Stimulated activated CD8-positive, alpha-beta memory T cell treated with anti-CD3 and anti-CD28 coated beads, Interleukin-7, amount 100 ng/mL, for 48 hours (primary cell): ENCODE measurements at places on chromosomes 13 and 19.

DNA sequence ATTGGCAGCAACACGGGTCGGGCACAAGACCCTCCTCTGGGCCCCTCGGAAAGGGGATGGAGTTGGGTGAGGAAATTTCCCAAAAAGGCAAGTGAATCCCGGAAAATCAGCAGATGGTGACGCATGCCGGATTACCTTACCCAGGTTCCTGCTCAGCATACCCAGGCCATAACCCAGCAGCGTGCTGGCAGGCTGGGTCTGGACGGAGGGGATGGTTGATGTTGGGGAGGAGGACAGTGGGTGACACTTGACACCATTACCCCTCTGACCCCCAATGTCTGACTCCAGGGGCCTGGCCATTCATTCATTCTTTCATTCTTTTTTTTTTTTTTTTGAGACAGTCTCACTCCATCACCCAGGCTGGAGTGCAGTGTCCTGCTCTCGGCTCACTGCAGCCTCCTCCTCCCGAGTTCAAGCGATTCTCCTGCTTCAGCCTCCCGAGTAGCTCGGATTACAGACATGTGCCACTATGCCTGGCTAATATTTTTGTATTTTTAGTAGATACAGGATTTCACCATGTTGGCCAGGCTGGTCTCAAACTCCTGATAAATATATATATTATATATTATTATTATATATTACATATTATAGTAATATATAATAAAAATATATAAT, 799 bp downstream of the PVR start:
- DNase-seq, result no peak

GRCh38 chr13:72537395-72537780, 190.0 kb downstream of the MZT1 start:
- no peak for DNase-seq

- no peak for DNase-seq
These were observed 34.2 kb downstream of the TDRD3 start for GRCh38 chr13:60431108-60431700.

DNA sequence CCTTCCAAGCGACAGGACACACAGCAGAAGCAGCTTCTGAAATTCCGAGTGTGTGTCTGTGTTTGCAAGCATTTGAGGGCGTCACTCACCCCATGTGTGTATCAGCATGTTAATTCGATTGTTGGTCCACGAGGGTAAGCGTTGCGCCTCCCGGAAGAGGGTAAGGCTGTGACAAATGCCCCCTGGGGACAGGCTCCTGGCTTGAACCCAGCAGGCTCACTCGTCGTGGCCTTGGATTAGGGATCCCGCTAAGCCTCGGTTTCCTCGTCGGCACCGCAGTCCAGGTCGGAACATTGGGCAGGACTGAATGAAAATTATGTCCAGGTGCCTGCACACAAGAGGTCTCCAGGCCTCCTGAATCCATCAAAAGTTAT, 606 bp upstream of the STXBP2 start:
- DNase-seq, result no peak

- no peak for DNase-seq
These were observed 10.1 kb downstream of the KASH5 start for GRCh38 chr19:49398001-49398615.

DNA sequence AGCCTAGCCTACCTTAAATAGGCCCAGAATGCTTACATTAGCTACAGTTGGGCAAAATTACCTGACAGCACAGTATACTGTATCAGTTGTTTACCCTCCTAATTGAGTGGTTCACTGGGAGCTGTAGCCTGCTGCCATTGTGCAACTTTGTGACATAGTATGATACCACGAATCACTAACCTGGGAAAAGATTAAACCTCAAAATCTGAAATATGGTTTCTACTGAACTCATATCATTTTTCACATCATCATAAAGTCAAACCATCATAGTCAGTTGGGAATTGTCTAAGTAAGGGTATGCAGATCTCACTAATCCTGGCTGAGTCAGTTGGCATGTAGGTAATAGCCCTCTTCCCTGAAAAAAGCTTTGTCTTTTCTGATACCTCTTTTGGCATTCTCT, 9.2 kb downstream of the PAN3 start:
- DNase-seq, result no peak

- DNase-seq, result no peak
These were observed 45.5 kb downstream of the IER2 start for GRCh38 chr19:13195678-13196077.

DNA sequence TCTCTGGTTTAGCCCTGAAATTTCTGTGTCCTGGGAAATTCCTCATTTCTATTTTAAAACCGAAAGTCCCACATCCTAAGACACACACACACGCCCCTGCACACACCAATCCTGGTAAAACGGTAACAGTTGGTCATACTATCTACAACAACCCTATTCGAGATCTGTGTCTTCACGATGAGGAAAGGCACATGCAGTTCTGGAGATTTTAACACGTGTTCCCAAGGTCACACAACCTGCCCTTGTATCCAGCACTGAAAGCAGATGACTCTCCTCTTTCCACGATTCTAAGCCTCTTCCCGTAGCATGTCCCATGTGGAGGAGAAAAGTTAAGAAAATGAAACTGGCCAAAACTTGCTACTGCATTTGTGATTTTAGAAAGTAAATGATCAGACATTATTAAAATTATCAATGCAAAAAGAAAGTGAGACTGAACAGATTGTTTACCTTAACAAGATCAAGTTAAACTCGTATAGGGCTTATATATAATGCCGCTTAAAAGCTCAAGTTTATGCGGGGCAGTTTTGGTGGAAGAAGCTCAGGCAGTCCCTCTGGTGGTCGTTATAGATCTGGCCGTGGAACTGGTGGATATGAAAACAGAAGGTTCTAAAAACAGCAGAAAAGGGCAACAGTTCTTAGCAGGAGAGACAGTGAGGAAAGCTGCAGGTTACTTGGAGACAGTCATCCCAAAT, 32.7 kb downstream of the VSTM1 start:
- no peak for DNase-seq

DNA sequence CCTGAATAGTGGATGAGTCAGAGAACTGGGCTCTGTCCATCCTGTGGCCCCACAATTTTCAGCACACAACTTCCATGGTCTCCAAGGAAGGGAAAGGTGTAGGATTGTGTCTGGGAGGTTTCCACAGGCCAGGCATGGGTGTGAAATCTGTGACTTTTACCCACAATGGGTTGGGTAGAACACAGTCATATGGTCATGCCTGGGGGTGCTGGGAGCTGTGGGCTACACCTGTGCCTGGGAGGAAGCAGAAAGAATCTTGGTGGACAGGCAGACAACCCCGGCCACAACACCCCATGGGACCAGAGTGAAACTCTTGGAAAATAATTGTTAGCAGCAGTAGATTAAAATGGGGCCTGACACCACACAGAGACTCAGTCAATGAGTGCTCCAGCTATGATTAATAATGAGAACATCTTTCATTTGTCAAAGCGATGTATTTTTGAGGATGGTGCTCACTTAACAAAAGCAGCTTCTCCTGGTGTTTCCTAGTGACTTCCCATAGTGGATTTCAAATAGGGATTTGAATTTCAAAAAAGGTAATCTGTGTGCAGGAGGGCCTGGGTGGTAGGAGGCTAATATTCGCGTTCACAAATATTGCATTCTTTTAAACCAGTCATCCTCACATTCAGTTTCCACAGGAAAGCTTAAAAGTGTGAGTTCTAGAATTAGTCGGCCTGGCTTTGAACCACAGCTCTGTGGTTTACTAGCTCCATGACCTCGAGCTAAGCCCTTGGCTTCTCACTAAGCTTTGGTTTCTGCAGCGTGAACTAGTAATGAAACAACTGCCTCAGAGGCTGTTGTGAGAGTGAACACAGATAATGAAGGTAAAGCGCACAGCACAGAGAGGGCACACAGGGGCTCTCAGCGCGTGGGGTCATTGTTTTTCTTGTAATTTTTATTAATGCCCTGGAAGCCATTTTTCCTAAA, 89.3 kb upstream of the UQCRFS1 start:
- no peak for DNase-seq

DNA sequence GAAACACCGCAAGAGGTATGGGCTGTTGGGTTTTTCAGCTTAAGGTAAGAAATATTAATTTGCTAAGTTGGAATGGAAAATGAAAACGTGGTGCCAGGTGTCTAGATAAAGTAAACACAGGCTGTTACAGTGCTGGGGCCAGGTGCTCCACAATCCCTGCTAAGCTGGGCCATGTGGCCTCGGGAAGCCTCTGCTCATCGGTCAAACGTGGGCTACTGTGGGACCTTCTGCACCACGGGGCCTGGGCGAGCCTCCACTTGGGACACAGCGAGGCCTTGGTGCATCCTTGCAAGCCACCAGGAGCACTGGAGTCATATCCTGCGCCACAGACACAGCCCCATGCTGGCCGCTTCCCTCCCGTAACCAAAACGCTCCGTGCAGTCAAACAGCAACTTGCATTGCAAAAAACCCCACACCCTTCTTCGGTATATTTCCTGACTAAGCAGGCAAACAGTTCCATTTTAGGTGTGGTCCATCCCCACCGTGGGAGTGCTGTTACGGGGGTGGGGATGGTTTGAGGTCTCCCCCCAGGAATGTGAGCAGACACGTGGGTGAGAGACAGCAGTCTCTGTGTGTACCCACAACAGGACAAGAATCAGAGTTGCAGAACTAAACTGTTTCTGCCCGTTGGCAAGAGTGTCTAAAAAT, 96.3 kb upstream of the SOX1 start:
- no peak for DNase-seq

- DNase-seq, result no peak
These were observed 5.9 kb upstream of the SLC7A9 start for GRCh38 chr19:32875428-32875827.

DNA sequence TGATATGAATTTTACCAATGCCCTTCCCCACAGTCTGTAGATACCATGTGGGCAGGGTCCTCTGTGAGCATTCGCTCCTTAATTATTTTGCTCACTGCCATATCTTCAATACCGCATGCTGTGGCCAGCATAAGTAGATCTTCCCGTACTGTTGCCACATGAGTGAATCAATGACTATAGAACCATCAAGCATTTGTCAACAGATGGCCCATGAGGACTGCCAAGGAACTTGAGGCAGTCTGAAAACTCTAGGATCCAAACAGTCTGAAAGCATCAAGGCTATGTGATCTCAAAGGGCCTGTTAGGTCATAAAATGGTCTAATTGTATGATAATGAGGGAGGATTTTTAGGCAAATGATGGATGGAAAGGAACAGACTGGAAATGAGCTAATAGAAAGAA, 27.4 kb upstream of the GPR12 start:
- DNase-seq, result no peak

GRCh38 chr13:48586591-48587103, 53.8 kb upstream of the RCBTB2 start:
- no peak for DNase-seq

DNA sequence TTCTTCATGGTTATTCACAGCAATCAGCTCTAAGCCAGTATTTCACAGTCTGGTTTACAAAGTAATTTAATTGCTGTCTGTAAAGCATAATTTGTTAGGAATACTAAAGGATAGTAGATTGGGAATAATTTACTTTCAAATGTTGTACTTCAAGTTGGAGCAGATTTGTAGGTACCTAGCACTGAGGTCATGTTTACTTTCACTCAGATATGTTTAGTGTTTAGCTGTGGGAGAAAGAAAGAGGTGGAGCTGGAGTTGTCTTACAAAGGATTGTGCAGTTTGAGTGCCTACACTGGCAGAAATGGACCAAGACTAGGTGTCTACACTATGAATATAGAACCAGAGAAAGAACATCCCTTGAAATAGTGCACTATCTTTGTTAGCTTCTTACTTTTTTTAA, 464.6 kb downstream of the PCDH9 start:
- no peak for DNase-seq

DNA sequence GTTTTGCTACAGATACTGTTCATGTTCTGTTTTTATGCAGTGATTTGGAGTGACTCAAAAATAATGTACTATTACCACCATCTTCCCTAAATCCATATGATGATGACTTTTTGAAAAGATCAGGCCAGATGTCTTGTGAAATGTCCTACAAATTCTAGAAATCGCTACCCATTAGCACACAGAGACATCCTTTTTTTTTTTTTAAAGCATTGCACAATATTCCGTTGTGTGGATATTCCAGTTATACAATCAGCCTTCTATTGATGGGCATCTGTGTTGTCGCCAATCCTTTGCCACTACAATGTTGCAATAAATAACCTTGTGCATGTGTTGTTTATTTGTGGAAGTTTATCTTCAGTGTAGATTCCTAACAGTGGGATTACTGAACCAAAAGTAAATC, 24.5 kb downstream of the ZDHHC20 start:
- no peak for DNase-seq

DNA sequence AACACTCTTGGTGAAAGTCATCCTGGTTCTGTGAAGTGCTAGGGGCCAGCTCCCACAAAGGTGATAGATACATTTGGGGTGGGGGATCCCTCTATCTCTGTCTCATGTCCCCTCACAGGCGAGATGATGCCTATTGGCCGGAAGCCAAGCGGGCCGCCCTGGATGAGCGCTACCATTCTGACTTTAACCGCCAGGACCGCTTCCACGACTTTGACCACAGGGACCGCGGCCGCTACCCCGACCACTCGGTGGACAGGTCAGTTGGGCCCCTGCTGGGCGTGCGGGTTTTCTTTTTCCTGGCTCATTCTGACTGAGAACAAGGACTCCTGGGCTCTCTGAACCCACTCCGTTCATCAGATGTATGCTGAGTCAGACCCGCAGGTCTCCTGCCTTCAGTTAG, 16.4 kb downstream of the MICOS13 start:
- DNase-seq, result no peak

- no peak for DNase-seq
These were observed 367.3 kb downstream of the DCT start for GRCh38 chr13:94112227-94112626.

GRCh38 chr13:24360106-24360505, 50.7 kb downstream of the C1QTNF9 start:
- no peak for DNase-seq

DNA sequence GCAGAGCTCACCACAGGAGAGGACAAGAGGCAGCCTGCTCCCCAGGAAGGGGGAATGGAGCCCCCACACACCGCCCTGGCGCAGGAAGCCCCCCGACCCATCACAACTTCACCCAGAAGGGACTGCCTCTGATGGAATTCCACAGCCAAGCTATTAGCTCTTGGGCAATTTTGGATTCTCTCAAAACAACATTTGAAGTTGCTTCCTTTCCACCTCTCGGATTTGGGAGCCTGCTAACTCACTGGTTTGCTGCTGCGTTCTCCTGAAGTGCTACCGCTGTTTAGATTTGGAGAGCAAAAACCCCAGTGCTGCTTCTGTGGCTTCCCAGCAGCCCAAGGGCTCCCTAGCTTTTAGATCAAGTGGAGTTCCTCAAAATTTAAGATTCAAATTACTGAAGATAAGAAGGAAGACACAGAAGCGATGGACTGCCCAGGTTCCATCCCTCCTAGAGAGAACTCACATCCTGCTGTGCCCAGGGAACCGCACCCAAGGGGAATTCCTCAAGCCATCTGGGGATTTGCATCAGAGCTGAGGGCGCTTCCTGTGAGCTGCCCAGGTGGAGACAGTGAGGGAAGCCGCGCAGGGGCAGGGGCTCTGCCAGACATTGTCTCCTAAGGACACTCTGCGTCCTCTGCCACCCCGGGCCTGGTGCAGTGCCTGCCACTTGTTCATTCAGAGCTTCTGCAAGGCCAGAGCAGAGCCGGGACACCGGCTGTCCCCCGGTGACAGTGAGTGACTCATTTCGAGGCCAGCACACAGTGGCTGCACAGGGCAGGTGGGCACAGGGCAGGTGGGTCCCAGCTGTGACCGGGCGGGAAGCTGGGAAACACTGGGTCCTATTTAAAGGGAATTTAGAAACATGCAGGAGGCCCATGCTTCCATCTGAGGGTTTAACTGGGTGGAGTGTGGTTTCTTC, 45.5 kb downstream of the COL4A1 start:
- DNase-seq, result no peak
